ENCODE measurements at places on chromosomes 5 and 9. TPM values are rescaled to one million over a fixed set of nuclear protein-coding genes. Genes with fewer than 3 reads are reported as not detected.

The PCDHGA12 gene
- total RNA-seq: 1.3 TPM

The PCDH12 gene
- total RNA-seq: 0.17 TPM

The SHISAL2B gene
- total RNA-seq: 8.6 TPM

The GFPT2 gene
- 143 TPM for total RNA-seq

The UBQLN1 gene
- 105 TPM for total RNA-seq

The SNCAIP gene
- 10.5 TPM for total RNA-seq

The RAD1 gene
- total RNA-seq: 40.5 TPM

The FIBCD1 gene
- total RNA-seq: 6.1 TPM

The GDNF gene
- total RNA-seq: 1.7 TPM

The FCN2 gene
- total RNA-seq: not detected
